ENCODE measurements at places on chromosomes 13 and 19.

- no peak for DNase-seq
Observed at GRCh38 chr13:31119966-31120700, 41.6 kb downstream of the HSPH1 start.

- DNase-seq = peak; percentile 68
Observed at GRCh38 chr13:113292021-113292862, 4.8 kb upstream of the LAMP1 start.

DNA sequence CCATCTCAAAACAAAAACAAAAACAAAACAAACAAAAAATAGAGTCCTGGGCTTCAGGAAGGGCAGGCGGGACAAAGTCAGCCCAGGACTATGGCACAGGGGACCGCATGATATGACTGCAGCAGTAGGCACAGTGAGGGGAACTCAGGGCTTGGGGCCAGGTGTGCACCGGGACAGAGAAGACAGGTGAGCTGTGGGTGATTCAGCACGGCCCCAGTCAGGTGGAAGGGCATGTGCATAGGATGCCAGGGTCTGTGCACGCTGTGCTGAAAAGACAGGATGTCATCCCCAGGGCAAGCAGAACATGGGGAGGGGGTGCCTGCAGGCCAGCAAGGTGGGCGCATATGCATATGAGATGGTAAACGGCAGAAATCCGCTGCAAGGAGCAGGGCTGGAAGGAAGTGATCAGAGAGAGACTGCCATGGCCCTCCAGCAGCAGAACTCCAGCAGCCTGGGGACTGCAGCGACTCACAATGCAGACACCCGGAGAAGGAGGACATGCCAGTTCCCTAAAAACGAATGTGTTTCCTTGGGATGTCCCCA is 15.0 kb downstream of the EPS15L1 start:
- no peak for DNase-seq

DNA sequence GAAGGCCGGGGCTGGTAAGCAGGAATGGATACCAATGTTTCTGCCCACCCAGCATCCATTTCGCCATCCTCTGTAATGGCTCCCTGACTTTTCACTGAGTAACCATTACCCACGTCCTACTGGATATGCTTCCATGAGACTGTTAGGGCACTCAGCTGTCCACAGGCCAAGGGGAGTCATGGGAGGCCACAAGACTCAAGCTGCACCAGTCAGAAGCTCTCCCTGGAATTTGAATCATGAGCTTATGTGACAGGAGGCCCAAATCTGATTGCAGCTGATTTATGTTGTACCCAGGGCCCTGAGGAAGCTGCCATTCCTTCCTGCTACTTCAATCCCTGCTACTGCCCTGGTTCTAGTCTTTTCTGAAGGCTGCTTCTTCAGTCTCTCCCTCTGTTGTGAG is 28.3 kb downstream of the DEDD2 start:
- no peak for DNase-seq

DNA sequence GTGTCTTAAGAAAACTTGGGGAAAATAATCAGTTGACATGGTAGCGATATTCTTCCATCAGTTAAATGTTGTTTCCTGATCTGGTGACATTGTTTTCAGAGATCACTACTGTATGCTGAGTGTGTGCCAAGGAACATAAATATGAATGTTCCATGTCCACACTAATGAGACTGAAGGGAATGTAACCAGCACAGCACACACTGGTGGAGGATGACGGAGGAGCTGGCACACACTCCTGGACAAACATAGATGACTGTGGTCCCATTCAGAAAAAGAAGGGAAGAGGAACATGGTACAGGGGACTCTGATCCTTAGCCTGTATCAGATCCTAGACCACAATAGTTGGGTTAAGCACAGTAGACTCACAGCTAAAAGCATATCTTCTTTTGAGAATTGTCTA is 574.8 kb downstream of the MYO16 start:
- DNase-seq = no peak

- DNase-seq = peak; percentile 67
Observed at GRCh38 chr19:28426730-28427225, 786.2 kb downstream of the UQCRFS1 start.

GRCh38 chr19:13117176-13117771 is 734 bp upstream of the TRMT1 start:
- no peak for DNase-seq

- no peak for DNase-seq
Observed at GRCh38 chr13:105778196-105778595, 757.3 kb downstream of the EFNB2 start.
